ENCODE measurements at places on chromosomes 5 and 9.

- no peak for DNase-seq
These were observed 15.2 kb downstream of the WDR36 start for GRCh38 chr5:111107371-111107770.

- no peak for DNase-seq
These were observed 100.3 kb upstream of the ELAVL2 start for GRCh38 chr9:23926368-23926767.

GRCh38 chr9:36517131-36517530, 55.6 kb upstream of the MELK start:
- no peak for DNase-seq

GRCh38 chr9:134233022-134233421, 68.7 kb upstream of the RNU6ATAC start:
- DNase-seq, result no peak

GRCh38 chr5:135264451-135265440, 134.3 kb downstream of the MACROH2A1 start:
- no peak for DNase-seq

GRCh38 chr9:73753171-73753570, 601.5 kb downstream of the ANXA1 start:
- no peak for DNase-seq

GRCh38 chr5:151903243-151903653, 21.4 kb downstream of the GLRA1 start:
- no peak for DNase-seq

DNA sequence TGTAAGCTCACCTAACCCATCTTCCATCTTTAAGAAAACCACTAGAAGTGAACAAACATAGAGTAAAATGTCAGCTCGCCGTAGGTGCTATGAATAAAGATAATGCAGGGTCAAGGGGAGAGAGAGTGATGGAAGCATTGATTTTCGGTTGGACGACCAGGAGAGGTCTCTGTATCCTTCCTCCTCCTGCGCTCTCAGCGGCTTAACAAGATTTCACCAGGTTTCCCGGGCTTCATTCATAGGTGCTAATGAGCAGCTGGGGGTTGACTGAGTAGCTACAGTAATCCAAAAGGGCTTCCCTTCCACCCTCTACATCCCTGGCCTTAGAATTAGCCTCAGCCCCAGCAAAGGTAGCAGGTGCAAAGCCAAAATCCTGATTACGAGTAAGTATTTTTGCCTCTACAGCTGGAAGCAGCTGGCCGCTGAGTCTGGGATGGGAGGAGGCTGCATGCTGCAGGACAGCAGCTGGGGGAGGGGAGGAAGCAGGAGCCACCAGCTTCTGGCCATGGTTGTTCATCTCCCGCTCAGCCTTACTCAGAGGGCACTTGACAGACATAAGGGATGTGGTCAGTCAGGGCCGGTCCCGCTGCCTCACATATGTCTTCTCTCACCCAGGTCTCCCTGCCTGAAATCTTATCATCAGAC, 112.0 kb upstream of the IL12B start:
- no peak for DNase-seq

- DNase-seq, result no peak
These were observed 18.5 kb downstream of the ARHGEF28 start for GRCh38 chr5:73644385-73644963.

- DNase-seq, result no peak
These were observed 88.9 kb upstream of the CXCL14 start for GRCh38 chr5:135667673-135668072.
